ENCODE measurements at places on chromosomes 3 and 15.

- no peak for DNase-seq
Observed at GRCh38 chr3:16978234-16978920, 93.6 kb downstream of the PLCL2 start.

DNA sequence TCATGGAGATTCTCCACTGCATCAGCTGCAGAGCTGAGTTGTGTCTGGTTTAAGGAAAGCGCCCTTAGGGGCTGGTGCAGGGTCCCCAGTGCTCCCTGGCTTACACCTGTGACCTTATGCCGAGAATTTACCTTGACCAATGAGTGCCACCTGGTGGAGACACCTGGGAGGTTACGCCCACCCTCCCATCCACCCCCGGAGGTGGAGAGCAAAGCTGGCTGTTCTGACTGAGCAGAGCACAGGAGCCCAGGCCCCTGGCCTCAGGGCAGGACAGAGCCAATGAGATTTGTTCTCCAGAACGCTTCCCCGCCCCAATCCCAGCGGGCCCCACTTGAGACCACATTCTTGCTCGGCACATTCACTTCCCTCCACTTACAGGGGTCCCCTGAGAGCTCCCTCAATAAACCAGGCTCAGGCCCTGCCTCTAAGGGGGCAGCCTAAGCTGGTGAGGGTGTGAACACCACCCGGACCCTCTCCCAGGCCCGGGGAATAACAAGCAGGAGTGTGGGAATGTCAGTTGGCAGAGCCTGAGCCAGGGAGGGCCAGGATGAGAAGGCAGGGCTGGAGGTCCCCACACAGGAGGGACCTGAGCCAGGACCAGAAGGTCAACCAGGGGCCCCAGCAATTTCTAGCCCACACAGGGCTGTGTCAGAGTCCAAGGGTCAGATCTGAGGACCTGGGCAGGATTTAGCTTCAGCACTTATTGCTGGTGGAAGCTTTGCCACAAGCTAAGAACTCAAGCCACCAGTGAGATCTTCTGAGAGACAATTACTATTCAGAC, 117.1 kb downstream of the TPRA1 start:
- no peak for DNase-seq

- DNase-seq, result no peak
Observed at GRCh38 chr15:74869372-74869725, 3.8 kb downstream of the SCAMP2 start.

DNA sequence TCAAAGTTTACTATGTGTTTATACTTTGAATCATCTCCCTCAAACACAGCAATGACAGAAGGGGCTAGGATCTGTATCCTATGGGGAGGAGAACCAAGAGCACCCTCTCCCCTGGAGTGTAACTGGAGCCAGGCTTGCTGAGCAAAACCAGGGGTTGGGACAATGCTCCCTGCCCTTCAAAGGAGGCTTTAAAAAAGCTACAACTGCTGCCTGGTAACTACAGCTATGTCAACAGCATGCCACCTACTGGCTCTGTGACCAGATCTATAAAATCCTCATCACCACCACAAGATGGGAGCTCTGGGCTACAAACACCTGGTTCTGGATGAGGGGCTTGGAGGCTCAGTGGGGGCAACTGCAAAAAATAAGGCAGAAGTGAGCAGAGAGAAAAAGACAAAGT, 61.9 kb downstream of the ANO10 start:
- DNase-seq, result no peak

DNA sequence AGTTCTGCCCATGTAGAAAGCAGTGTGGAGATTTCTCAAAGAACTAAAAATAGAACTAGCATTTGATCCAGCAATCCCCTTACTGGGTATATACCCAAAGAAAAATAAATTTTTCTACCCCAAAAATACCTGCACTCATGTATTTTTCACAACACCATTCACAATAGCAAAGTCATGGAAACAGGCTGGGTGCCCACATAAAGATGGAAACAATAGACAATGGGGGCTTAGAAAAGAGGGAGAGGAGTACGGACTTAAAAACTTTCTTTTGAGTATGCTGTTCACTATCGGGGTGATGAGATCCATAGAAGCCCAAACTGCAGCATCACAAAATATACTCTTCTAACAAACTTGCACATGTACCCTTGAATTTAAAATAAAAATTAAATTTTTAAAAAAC, 345.1 kb upstream of the CCDC54 start:
- no peak for DNase-seq

GRCh38 chr3:30286007-30286669, 320.3 kb upstream of the TGFBR2 start:
- peak; percentile 67 for DNase-seq

GRCh38 chr3:185187391-185187790, 34.5 kb upstream of the C3orf70 start:
- DNase-seq, result no peak

DNA sequence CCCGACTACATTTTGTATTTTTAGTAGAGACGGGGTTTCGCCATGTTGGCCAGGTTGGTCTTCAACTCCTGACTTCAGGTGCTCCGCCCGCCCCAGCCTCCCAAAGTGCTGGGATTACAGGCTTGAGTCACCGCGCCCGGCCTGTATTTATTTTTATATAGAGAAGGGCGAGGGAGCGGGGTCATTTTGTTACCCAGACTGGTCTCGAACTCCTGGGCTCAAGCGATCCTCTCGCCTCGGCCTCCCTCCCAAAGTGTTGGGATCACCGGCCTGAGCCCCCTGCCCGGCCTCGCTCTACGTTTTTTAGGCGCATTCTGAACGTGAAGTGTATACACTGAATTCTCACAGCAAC, 514 bp upstream of the PPP4R2 start:
- DNase-seq, result no peak

- DNase-seq, result peak; percentile 81
Observed at GRCh38 chr15:68352401-68353062, 75.0 kb downstream of the FEM1B start.

DNA sequence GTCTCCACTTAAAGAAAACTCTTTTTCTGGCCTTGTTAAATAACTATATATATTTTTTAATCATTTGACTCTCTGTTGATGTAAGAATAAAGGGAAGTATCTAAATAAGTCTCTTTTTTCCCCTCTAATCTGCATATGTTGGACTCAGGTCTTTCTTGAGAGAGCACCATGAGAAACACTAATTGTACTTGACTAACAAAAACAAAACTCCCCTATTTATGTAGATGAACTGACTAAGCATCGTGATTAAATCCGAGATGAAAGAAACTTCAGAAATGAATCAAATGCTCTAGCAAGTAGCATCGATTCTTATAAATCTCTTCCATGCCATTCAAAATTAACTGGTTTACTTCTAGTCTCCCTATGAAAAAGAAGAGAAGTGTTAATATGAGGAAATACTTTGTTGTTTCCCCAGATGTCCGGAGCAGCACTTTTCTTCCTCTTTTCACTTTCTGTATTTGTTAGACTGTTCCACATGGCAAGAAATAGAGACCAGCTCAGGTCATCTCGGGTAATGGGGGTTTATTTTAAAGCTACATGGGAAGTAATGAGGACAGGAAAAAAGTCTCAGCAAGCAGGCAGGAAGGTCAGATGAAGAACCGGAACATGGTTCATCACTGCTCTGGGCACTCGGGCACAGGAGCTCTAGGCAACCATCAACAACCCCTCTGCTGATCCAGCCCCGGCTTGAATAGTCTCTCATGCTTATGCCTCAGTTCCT, 288.3 kb downstream of the CNTN6 start:
- DNase-seq, result peak; percentile 0

DNA sequence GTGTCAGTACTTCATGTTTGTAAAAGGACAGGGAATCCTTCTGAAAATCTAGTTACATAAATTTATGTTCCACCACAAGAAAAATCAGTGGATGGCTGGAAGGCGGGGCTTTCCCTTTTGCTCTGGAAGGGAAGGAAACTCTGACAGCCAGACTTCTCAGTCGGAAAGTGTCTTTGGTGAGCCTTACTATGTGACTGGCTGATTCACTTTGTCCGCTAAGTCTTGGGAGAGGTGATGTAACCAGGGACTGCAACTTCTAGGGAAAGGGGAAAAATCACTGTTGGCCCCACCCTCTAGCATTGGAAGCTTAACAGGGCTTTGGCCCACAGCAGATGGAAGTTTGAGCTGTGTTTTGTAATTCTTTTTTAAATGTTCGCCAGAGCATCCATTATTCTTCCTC, 281.4 kb upstream of the CTDSPL start:
- DNase-seq, result no peak

DNA sequence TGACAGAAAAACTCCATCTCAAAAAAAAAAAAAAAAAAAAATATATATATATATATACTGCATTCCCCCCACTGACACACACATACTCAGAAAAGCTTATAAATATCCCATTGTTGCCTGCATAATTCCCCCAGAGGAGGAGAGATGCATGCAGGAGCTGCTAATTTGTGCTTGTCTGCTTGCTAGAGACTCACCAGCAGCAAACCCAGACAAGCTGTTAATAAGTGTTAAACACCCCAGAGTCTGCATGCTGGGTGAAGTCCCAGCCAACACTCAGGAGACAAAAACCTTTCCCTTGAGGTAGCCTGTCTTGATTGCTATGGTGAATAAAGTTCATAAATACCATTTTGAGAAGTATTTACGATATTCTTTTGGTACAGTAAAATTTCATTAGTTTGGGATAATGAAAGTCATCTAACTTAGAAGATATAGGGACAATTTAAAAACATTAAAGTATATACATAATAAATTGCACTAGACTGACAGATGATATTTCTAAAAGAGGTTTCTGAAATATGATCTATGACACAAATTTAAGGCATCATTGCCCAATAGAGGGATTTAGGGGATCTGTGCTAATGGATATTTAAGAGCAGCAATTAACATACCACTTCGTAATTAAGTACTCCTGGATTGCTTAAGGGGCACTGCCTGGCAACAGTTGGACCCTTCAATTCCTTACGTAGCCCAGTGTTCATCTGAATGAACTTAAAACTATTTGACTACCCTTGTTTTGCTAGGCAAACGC, 400.0 kb upstream of the C2CD4B start:
- DNase-seq, result no peak

- DNase-seq, result no peak
Observed at GRCh38 chr3:171446801-171447578, 13.2 kb downstream of the TNIK start.
